Femur (tissue), 1 donor: ENCODE measurements at places on chromosomes 12 and 14.
A peak's percentile ranks its signal among the peaks of the same experiment; 100 is the strongest.

DNA sequence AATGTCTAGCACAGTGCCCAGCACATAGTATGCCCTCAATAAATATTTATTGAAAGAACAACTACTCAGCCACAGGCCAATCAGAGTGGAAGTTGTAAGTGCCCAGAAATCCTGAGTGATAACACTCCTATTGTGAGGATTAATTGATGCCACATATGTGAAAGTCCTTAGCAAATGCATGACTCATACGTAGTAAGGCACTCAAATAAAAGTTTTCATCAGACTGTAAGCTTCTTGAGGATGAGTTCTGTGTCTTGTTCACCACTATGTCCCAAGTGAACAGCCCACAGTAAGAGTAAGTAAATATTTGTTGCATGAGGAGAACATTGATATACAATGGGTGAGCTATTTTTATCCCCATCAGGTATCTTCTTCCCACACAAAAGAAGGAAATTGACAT lies 24.7 kb upstream of the ANO6 start:
- DNase-seq, result no peak

GRCh38 chr12:62436164-62436503 lies 30.5 kb upstream of the MON2 start:
- no peak for DNase-seq

GRCh38 chr14:24982472-24983155 lies 67.3 kb downstream of the STXBP6 start:
- no peak for DNase-seq

DNA sequence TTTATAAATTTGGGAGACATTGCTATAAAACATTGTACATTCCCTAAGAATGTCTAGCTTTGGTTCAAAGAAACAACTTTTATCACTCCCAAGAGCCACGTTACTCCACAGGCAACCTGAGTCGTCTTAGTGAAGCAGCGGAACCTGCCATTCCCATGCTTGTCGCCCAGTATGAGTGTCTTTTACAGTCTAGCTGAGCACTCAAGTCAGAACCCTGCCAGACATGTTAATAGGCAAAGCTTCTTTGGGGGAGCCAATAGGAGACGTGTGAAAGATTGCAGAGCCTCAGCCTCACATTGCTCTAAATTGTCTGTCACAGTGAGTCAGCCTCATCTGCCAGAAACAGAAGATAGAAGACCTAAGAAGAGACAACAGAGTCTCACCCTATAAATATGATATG lies 541.6 kb upstream of the FLRT2 start:
- DNase-seq, result no peak

DNA sequence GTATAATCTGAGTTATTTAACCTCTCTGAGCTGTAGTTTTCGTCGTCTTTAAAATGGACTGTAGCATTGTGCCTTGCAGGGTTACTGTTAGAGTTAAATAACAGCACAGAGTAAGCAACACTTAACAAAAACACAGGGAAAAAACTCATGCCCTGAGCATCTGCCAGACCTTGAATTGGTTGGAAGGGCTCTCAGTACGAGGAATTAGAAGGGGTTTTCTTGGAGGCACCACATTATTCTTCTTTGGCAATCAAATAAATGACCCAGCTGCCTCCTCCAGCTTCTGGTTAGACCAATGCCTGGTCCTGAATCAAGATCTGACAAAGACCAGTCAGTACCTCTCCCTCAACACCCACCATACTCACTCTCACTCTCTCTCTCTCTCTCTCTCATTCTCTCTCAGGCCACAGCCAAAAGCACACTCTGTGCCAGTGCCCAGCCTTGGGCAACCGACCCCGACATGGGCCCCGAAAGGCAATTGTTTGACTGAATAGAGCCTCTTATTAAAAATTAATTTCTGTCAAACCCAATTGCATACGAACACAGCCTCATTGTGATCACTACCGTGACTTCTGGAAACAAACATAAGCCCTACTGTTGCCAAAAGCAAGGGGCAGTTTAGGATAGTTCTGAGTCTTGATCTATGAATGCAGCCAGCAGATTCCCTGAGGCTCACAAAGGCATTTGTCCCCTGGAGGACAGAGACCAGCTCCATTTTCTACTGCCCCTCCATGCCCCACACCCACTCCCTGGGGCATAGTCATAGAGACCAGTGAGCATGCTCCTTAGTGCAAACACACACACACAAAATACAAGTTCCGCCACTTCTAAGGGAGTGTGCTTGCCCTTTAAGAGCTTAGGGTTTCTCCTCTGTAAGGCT lies 23.9 kb downstream of the DUSP6 start:
- DNase-seq, result no peak

- DNase-seq, result no peak
Observed at GRCh38 chr12:69210661-69211060, 28.7 kb upstream of the CPSF6 start.

DNA sequence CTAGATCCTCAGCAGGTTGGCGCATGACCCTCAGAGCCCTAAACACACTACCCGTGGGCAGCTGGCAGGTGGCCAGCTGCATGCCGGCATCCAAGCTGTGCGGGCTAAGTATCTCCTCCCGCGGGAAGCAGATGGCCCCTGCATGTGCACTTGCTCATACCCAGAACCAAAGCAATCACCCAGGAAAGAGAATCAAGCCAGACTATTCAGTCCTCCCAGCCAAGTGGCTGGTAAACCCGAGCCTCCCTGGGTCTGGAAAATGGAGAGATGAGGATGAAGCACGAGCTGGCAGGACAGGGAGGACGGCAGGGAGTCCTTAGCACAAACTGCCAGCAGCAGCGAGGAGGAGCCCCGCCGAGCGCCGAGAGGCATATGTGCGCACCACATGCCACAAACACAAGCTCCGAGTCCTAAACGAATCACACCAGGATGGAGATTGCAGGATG lies 139.7 kb downstream of the RIMBP2 start:
- no peak for DNase-seq

- no peak for DNase-seq
Observed at GRCh38 chr14:51318813-51319597, 79.0 kb downstream of the TMX1 start.

DNA sequence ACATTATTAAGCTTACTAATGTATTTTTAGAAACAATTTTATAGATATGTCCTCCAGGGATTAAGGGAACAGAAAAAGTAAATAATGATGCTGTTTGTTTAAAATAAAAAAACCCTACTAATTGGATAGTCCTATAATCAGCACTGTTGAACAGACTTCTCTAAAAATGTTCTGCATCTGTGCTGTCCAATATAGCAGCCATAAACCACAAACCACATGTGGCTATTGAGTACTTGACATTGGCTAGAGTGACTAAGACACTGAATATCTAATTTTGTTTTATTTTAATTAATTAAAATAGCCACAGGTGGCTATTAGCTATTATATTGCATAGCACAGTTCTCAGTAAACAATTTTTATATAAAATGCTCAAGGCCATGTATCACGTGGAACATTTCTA lies 210.4 kb downstream of the DPY19L2 start:
- no peak for DNase-seq

GRCh38 chr14:39666386-39666785 lies 234.2 kb upstream of the FBXO33 start:
- DNase-seq, result no peak

DNA sequence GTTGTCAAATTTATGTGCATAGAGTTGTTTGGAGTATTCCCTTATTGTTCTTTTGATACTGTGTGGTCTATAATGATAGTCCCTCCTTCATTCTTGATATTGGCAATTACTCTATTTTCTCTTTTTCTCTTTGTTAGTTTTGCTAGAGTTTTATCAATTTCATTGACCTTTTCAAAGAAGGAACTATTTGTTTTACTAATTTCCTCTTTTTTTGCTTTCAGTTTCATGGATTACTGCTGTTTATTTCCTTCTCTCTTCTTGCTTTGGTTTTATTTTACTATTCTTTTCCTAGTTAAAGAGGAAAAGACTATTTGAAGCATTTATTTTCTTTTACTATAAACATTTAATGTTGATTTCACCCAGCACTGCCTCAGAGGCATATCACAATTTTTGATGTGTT lies 250.9 kb upstream of the PELI2 start:
- no peak for DNase-seq

GRCh38 chr12:106506691-106507090 lies 76.1 kb upstream of the RFX4 start:
- DNase-seq, result no peak

DNA sequence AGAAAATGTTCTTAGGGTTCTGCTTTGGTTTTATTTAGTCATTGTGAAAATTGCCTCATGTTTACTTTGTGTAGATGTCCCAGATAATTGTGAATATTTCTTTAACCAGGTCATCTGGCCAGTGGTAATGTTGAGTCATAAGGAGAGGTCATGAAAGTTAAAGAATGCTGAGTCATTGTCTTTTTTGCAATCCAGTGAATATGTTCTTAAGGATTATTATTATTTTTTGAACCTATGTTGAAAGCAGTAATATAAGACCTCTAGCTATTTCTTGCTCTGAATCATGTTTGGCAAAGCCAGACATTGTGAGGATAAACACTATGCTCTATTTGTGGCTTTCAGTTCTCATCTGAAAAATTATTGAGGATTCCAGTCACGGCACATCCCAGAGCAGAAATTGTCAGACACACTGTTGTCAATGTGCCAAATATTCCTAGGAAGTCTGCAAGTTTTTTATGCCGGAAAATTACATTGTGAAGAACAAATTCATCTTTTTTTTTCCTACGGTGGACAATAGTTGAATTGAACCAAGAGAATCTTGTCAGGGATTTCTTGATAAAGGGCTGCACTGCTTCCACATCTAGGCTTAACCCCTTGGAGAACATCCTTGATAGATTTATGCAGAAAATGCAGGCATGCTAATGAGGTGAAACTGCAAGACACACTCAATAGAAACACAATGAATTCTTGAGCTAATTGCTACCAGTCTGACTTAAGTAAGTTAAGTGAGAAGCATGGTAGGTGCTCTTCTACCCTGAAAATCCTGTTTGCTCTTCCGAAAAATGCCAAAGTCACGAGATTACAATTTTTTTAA lies 369.6 kb downstream of the ATP23 start:
- DNase-seq, result no peak

DNA sequence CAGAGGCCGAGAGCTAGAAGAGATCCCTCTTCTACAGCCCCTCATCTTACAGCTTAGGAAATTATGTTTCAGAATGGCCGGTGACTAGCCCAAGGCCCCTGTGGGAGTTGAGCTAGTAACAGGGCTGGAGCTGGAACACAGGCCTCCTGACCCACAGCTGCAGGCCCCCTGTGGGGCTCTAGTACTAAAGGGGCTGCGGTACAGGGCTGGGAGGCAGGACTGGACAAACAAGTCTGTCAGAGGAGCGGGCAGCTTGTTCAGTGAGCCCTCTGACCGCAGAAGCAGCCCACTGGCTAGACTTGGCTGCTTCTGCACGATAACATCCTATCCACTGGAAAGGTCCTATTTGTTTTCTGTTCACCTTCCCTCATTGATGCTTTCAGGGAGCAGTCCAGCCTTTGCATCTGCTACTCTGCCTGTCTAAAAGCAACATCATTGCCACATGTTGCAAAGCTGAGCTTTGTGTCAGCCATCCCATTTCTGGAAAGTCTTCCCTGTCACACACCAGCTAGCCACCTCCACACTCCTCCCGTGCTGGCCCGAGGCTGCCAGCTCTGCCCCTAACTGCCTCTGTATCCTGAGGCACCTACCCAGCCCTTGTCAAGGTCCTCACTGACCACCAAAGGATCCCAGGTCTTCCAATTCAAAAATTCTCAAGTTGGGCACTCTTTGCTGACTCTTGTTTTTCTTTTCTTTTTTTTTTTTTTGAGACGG lies 10.2 kb downstream of the PSMC1 start:
- DNase-seq, result no peak

DNA sequence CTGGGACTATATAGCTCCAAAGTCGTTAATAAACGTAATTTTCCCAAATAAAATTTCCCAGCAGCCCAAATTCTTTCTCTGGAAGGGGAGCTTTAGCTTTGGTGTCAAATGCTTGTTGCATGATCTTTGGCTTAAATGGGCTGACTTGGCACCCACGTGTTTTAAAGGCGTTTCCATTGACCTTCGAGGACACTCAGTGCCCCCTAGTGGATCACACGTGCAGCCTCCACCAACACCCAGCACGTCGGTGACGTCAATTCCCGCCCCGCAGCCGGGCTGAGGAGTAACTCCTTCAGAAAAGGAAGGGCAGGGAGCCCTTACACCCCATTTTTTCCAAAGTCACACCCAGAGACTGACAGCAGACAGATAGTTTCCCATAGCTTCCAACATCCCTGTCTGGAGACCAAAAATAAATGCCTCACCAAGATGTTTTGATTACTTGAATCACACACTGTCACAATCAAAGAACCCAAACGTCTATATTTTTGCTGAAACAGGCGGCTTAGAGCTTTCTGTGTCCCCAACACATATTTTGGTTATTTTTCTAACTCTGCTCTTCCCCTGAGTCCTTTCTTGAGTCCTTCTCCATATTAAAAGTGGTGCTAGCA lies 707.9 kb downstream of the AACS start:
- DNase-seq, result no peak

GRCh38 chr12:89067421-89068187 lies 284.7 kb downstream of the DUSP6 start:
- no peak for DNase-seq

- no peak for DNase-seq
Observed at GRCh38 chr14:99132821-99133635, 139.0 kb downstream of the BCL11B start.

DNA sequence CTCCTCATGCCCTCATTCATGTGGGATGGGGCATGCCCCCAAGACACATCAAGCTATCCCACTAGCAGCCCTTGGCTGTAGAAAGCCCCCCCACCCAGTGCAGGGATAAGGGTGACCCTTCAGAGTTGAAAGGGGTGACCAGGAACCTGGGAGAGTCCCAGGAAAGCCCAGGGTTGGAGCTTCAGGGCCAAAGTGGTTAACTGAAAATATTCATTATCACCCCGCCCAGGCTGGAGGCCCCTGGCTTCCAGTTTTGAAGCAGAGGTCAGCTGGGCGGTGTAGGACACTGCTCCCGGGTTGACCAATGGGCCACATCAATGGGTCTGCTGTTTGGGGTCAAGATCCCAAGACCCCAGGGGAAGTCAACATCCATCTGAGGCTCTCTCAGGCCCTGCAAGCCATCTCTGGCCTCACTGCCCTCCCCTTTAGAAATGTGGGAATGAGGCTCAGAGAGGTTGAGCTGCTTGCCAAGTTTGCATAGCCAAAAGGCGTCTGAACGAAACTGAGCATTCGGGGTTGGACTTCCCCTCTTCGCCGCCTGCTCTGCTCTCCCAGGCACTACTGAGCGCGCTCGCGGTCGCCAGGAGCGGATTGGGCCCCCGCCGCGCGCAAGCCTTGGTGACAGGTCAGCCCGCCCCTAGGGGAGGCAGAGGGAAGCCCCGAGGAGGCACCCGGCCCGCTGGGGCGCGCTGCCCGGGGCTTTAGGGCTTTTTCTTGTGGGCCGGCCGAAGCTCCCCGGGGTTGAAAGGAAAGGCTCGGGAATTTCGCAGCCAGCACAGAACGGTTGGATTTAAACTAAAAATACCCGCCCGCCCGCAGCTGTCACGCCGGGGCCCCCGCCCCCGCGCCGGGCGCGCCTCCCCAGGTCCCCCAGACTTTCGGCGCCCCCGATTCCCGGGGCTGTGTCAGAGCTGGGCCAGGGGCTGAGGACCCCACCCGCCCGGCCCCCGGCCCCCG lies 576 bp downstream of the SYNE3 start:
- peak; percentile 84 for DNase-seq

GRCh38 chr12:41576925-41577324 lies 388.8 kb downstream of the PDZRN4 start:
- DNase-seq, result no peak

- peak; percentile 80 for DNase-seq
Observed at GRCh38 chr14:68814539-68815297, 21.9 kb upstream of the ZFP36L1 start.

- no peak for DNase-seq
Observed at GRCh38 chr12:48782457-48783395, 6.2 kb downstream of the ADCY6 start.
